CD4-positive, alpha-beta T cell treated with Interleukin-17A for 1 hour (primary cell): ENCODE measurements at places on chromosomes 3 and 15.

DNA sequence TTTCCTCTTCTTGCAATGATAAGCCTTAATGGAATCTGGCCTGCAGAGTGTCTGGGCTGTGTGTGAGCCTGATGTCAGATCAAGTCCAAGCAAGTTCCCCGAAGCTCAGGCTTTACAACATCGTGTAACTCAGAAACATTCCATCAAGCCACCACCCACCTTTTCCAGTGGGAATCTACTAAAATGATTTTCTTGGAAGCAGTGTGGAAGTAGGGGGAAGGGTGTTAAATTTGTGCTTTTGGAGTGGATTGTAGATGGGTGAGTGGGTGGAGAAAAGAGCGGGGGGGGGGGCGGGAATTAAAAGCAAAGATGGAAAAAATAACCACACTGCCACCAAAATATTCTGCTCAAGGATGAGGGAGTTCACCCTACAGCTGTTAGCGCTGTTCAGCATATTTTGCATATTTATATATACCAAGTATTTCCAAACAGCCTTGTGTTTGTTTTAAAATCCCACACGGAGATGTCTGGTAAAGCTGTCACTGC is 53.6 kb downstream of the VGLL3 start:
- DNase-seq, result no peak

DNA sequence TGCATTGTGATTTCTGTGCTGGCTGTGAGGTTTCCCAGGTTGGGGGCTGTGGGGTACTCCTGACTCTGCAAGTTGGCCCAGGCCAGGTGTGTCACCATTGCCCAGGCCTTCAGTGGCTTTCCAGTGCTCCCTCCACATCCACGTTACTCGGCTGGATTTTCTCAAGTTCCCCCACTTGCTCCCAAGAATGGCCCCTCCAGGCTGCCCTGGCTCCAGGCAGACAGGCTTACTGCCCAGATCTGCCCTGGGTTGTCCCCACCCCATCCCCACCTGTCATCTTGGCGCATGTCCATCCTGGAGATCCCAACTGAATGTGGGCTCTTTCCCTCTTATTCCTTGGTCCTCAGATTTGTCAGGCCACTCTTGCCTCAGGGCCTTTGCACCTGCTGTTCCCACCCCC is 3.6 kb downstream of the APBA2 start:
- DNase-seq, result no peak

GRCh38 chr3:150527464-150528255 is 18.6 kb downstream of the SERP1 start:
- no peak for DNase-seq

GRCh38 chr15:29114221-29115092 is 155.2 kb downstream of the NSMCE3 start:
- no peak for DNase-seq

- DNase-seq, result no peak
Measured at GRCh38 chr3:20316238-20316637, 130.2 kb upstream of the SGO1 start.

DNA sequence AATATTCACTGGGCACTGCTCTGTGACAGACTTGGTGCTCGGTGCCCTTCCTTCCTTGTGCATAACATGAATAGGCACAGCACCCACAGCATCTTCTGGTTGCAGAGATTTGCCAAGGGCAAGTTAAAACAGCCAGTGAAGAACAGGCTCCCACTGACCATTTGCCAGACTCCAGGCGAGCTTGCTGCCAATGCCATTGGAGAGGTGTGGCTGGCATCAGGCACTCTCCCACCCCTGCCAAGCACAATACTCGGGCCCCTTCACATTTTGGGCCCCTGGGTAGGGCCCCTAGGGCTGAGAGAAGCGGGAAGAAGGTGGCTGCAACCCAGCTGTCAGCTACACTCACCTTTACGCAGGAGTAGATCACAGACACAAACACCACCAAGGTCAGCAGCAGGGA is 112.1 kb downstream of the SEC22A start:
- no peak for DNase-seq

DNA sequence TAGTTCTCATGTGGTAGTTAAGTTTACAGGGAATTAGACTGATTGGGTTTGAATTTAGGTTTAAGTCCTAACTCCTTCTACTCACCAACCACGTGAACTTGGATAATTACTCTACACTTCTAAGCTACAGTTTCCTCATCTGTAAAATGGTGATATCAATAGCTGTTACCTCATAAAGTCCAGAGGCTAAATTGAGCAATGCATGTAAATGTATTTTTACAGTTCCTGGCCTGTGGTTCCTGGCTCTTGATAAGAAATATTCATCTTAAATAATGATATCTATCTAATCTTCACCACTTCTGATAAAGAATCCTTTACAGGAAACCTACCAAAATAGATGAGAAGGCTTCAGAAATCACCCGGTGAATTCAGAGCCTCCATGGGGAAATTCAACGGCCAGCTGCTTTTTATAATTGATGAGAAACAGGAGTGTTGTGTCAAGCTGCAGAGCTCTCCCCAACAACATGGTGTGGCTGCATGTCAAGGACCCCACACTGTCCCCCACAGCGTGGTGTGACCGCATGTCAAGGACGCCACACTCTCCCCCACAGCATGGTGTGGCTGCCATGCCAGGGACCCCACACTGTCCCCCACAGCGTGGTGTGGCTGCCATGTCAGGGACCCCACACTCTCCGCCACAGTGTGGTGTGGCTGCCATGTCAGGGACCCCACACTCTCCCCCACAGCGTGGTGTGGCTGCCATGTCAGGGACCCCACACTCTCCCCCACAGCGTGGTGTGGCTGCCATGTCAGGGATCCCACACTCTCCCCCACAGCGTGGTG is 80.8 kb upstream of the PEX5L start:
- no peak for DNase-seq

DNA sequence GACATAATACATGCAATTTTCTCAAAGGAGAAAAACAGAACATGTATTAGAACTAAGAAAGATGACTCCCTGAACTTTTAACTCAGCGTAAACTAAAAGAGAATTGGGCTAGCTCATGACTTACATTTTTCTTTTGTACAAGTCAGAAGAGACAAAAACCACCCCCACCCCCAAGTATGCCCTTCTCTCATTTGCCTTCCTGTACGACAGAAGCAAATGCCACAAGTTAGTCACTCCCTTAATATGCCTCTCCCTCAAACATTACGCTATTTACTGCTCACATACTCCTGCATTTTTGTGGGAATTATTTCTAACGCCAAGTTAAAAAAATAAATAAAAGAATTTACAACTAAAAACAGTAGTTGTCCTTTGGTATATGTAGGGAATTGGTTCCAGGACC is 22.0 kb downstream of the CPEB1 start:
- DNase-seq, result no peak

- no peak for DNase-seq
Measured at GRCh38 chr15:74226761-74227540, 9.2 kb upstream of the CCDC33 start.

DNA sequence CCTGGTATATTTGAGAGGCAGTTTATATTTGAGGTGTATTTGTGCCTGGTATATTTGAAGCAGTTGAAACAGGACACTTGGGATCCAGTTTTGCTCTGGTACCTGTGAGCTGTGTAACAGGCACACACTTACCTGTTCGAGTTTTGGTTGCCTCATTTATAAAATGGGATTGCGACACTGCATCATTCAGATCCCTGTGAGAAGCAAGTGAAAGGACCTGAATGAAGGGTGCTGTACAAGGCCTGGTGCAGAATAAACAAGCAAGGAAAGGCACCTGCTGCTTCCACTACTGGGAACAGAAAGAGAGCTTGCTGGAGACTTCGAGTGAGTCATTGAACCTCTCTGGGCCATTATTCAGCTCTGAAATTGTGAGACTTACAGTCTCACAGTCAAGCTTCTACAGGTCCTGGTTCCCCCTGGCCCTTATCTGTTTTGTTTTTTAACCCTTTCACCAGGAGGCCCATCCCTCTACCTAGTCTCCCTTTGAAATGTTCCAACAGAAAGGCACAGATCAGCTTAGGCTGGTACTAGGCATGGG is 11.5 kb downstream of the FETUB start:
- DNase-seq, result no peak

DNA sequence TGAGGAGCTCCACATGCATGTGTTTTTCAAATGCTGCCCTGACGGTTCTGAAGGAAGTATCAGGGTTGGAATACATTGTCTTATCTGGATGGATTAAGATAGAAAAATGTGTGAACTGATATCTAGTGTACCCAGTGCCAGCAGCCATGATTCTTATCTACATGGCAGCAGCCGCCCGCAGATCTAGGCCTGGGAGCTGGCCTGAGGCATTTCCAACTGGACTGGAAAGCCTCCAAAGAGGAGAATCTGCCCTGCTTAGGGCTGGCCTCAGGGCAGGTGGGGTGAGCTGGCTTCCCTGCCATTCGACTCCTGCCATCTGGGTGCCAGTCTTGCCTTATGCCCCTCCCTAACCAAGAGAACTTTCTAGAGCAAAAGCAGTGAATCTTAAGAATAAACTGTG is 125.8 kb downstream of the SSR3 start:
- no peak for DNase-seq

GRCh38 chr3:33799202-33799551 is 747 bp downstream of the PDCD6IP start:
- no peak for DNase-seq

DNA sequence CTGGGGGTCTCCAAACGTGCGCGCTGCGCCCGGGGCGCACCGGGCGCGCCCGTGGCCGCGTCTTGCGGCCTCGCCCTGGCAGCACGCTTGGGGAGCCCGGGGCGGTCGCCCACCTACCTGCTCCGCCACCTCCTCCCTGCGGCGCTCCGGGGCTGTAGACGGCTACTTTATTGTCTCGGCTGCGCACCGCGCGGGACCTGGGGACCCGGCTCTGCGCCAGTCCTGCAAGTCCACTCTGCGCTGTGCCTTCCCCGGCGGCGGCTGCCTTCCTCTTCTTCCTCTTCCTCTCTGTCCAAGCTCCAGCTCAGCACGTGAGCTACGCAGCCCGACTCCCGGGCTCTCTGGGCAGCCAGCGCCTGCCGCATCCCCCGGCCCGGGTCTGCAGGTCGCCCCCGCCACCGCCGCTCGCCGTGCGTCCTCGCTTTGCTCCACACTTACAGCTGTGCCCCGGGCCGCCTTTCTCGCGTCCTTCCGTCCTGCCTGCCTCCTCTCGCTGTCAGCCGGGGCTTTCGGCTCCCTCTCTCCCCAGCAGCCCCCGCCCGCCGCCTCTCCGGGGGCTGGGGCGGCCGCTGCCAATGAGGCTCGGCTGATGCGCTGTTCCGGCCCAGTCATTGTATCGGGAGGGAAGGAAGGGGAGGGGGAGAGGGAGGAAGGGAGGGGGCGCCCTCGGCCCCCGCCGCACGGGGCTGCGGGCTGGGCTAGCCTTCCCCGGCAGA is 156.4 kb upstream of the FRMD4B start:
- no peak for DNase-seq
